Activated CD8-positive, alpha-beta T cell treated with anti-CD3 and anti-CD28 coated beads for 36 hours (primary cell): ENCODE measurements at places on chromosomes 5 and 9. TPM values are rescaled to one million over a fixed set of nuclear protein-coding genes. Genes with fewer than 3 reads are reported as not detected.

DNA sequence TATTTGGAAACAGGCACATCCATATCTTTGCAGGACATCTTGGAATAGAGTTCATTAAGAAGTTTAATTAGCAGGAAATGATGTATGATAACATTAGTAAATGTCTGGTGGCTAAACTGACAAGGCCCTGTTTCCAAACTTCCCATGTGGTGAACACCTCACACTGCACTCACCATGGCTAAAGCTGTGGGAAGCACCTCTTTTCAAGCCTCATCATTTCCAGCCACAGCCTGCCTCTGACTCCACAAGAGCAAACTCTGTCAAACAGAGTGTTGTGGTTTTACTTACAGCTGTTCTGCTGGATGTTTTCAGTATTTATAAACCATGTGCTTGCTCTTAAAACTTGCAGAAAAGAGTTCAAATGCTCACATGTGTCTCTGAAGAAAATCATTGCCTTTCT is 14.9 kb upstream of the NDUFB6 start:
- H3K27ac ChIP-seq: no peak overlapping the region
- H3K4me1 ChIP-seq: no peaks in the 10 kb centered on the region
- H3K36me3 ChIP-seq: no peaks in the 10 kb centered on the region
- peaks cover 18% of the 10 kb centered on the region for H3K27me3 ChIP-seq
- no peak overlapping the region for H3K4me3 ChIP-seq
- DNase-seq: peak; percentile 42

The NUDT12 gene
- total RNA-seq: 3.0 TPM

GRCh38 chr5:142720641-142721271 is 34.9 kb upstream of the FGF1 start:
- H3K4me1 ChIP-seq: peaks cover 6% of the 10 kb centered on the region
- no peak overlapping the region for H3K27ac ChIP-seq
- DNase-seq: no peak
- H3K36me3 ChIP-seq: no peaks in the 10 kb centered on the region

DNA sequence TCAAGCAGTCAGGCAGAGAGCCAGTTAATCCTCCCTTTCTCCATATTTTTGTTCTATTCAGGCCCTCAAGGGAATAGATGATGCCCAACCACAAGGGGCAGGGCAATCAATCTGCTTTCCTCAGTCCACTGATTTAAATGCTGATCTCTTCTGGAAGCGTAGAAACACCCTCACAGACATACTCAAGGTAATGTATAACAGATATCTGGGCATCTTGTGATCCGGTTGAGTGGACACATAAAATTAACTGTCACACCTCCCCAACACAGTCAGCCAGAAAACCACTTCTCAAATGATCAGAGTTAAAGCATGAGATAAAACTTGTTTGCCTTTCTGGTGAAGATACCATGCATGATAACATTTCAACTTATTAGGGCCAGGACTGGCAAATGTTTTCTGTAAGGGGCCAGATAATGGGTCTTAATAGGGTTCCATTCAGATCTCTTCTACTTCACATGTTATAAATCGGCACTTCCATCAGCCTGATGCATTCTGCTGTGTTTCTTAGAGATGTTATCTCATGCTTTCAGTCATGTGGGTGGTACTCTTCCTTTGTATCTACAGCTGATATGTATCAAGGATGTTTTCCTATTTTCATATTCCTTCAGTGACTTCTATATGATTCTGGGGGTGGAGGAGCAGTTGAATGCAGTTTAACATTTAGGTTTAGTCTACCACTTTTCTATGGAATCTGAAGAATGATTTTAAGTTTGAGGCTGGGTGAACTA is 58.9 kb upstream of the CNTLN start:
- H3K4me3 ChIP-seq: no peak overlapping the region
- H3K4me1 ChIP-seq: no peaks in the 10 kb centered on the region
- H3K27ac ChIP-seq: no peak overlapping the region
- no peaks in the 10 kb centered on the region for H3K27me3 ChIP-seq
- H3K36me3 ChIP-seq: no peaks in the 10 kb centered on the region

The IL5 gene
- 1.7 TPM for total RNA-seq
